Endothelial cell (in vitro differentiated cells): ENCODE measurements at places on chromosomes 1 and 21.

- DNase-seq: no peak
- no peak overlapping the region for H3K4me3 ChIP-seq
- H3K27me3 ChIP-seq: peaks cover 4% of the 10 kb centered on the region
- H3K4me1 ChIP-seq: peaks cover 7% of the 10 kb centered on the region
Observed at GRCh38 chr1:108961198-108961597, 2.1 kb downstream of the CLCC1 start.

DNA sequence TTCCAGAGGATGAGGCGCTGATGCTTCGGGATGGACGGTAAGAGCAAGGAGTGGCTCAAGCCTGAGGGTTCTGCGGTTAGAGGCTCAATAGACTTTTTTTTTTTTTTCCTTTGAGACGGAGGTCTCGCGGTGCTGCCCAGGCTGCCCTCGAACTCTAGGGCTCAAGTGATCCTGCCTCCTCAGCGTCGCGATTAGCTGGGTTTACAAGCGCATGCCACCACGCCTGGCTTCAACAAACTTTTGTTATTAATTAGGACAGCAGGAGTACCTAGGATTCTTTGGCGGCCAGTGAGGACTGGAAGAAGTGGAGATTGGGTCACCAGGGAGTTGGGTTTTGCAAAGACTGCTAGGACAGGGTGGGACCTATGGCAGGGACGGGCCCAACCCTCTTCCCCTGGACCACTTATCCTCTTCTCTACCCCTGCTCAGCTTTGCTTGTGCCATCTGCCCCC is 587 bp downstream of the SCNM1 start:
- peaks cover 4% of the 10 kb centered on the region for H3K27me3 ChIP-seq
- peaks cover 26% of the 10 kb centered on the region for H3K4me1 ChIP-seq
- H3K27ac ChIP-seq: peak overlapping the region; percentile 97
- H3K36me3 ChIP-seq: peaks cover 22% of the 10 kb centered on the region
- peak; percentile 23 for DNase-seq

DNA sequence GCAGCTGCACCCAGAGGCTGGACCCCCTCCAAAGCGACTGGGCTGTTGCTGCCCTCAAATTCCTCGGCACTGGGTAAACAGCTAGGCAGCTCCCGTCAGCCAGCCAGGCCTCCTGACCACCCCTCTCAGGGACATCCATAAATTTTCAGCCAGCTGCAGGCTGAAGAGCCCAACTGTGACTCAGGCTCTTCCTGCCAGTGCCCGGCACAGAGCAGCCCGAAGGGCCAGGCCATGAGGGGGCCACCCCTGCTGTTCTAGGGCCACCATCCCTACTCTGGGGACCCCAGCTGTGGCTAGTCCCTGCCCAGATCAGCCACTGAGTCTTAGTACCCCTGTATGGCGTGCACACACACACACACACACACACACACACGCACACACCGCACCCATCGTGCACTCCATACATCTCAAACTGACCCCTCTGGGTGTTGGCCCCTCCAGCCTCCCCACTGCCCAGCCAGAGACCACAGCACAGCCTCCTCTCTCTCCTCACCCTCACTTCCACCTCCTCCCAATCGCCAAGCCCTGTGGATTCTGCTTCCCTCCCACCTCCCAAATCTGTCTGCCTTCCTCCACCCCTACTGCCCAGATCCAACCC is 6.2 kb upstream of the LAPTM5 start:
- H3K27ac ChIP-seq: no peak overlapping the region
- peaks cover 8% of the 10 kb centered on the region for H3K27me3 ChIP-seq
- DNase-seq: no peak
- no peaks in the 10 kb centered on the region for H3K36me3 ChIP-seq
- no peak overlapping the region for H3K4me3 ChIP-seq
- peaks cover 12% of the 10 kb centered on the region for H3K4me1 ChIP-seq

DNA sequence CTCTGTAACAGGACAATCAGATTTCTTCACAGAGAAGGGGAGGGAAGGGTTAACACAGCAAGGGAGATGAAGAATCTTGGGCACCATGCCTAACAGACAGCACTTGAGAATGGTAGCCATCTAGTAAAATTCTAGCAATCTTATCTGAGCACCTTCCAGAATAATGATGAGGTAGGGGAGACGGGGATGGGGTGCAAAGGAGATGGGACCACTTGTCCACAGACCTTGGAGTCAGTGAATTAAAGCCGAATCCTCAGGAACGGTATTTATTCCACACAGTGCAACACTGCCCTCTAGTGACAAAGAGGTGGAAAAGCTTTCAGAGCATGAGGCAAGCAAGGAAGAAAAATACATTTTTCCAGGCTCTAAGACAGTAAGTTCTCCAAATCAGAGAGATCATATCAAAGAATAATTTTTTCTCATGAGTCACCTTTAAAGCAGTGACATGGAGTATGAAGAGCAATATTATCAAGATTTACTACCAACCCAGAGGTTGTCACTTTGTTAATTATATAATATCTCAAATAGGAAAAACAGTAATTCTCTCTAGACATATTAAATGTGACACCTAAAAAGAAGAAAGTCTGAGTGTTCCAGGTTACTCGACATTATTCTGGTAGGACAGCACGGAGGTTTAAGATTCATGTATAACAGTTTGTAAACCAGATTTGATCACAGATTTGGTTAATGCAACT is 43.3 kb upstream of the LPAR3 start:
- no peaks in the 10 kb centered on the region for H3K4me1 ChIP-seq
- no peak overlapping the region for H3K4me3 ChIP-seq
- H3K27ac ChIP-seq: no peak overlapping the region
- no peaks in the 10 kb centered on the region for H3K27me3 ChIP-seq

GRCh38 chr1:93679546-93679945 is 2.1 kb downstream of the BCAR3 start:
- no peak for DNase-seq
- H3K4me3 ChIP-seq: peak overlapping the region; percentile 99
- peak overlapping the region; percentile 81 for H3K27ac ChIP-seq
- peaks cover 9% of the 10 kb centered on the region for H3K36me3 ChIP-seq

GRCh38 chr1:53244141-53244540 is 5.8 kb upstream of the MAGOH start:
- no peaks in the 10 kb centered on the region for H3K27me3 ChIP-seq
- no peaks in the 10 kb centered on the region for H3K36me3 ChIP-seq

DNA sequence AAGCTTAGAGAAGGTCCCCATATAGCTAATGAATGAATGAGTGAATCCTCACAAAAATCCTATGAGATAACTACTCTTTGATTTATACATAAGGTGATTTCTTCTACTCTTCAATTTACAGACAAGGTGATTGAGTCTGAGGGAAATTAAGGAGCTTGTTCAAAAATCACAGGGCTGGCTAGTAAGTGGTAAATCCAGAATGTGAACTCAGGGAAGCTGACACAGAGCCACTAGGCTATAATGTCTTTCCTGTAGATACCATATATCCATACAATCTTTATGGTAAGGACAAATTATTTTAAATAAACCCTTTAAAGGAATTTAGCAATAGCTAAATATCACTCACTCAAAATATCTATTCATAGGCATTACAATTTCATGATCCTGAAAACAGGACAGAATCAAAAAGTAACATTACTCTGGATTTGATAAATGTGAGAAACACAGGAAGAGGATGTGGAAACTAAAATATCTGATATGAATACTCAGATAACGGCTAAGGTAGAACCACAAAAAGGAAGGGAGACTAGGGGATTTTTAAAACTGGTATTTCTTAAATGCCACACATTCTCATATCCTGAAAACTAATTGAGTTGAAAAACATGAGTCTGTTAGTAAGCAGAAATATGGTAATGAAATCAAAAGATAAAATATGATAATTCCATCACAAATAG is 108.2 kb downstream of the NBPF12 start:
- DNase-seq: no peak
- H3K4me3 ChIP-seq: no peak overlapping the region
- peaks cover 23% of the 10 kb centered on the region for H3K4me1 ChIP-seq
- H3K36me3 ChIP-seq: no peaks in the 10 kb centered on the region
- no peaks in the 10 kb centered on the region for H3K27me3 ChIP-seq

- no peak overlapping the region for H3K27ac ChIP-seq
- peaks cover 2% of the 10 kb centered on the region for H3K4me1 ChIP-seq
- peak overlapping the region; percentile 23 for H3K4me3 ChIP-seq
- H3K36me3 ChIP-seq: no peaks in the 10 kb centered on the region
Observed at GRCh38 chr1:20729990-20730689, 2.4 kb downstream of the SH2D5 start.

- no peak for DNase-seq
- H3K4me1 ChIP-seq: peaks cover 11% of the 10 kb centered on the region
- peaks cover 11% of the 10 kb centered on the region for H3K27me3 ChIP-seq
- H3K36me3 ChIP-seq: no peaks in the 10 kb centered on the region
Observed at GRCh38 chr1:36981771-36982622, 52.3 kb downstream of the GRIK3 start.

- no peak overlapping the region for H3K4me3 ChIP-seq
- H3K36me3 ChIP-seq: no peaks in the 10 kb centered on the region
- DNase-seq: no peak
- H3K27ac ChIP-seq: no peak overlapping the region
- no peaks in the 10 kb centered on the region for H3K4me1 ChIP-seq
Observed at GRCh38 chr1:217275655-217276398, 355.1 kb downstream of the GPATCH2 start.

DNA sequence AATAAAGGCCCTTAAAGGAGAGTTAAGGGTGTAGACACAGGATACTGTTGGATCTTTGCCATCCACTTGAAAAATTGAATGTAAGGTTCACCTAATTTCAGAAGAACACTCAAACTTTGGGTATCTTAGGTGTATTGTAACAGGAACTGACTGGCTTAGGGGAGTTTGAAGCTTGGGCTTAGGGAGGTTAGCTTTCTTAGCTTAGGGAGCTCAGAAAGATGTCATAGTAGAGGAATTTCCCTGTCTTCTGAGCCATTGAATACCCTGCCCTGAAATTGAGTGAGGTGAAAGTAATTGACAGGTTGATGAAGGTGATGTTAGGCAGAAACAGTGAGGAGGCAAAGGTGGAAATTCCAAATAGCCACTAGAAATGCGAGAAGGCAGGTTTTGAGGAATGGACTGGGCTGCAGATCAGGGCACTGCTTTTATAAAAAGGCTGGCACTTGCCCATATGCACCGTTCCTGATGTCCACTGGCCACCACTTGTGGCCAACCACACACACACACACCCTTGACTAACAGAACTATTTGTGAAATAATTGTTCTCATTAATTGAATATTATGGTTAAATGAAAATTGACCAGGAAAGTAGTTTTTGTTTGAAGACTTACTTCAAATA is 16.5 kb downstream of the BACH1 start:
- peaks cover 14% of the 10 kb centered on the region for H3K4me1 ChIP-seq
- no peaks in the 10 kb centered on the region for H3K36me3 ChIP-seq
- DNase-seq: no peak
- no peak overlapping the region for H3K27ac ChIP-seq
- H3K27me3 ChIP-seq: no peaks in the 10 kb centered on the region

DNA sequence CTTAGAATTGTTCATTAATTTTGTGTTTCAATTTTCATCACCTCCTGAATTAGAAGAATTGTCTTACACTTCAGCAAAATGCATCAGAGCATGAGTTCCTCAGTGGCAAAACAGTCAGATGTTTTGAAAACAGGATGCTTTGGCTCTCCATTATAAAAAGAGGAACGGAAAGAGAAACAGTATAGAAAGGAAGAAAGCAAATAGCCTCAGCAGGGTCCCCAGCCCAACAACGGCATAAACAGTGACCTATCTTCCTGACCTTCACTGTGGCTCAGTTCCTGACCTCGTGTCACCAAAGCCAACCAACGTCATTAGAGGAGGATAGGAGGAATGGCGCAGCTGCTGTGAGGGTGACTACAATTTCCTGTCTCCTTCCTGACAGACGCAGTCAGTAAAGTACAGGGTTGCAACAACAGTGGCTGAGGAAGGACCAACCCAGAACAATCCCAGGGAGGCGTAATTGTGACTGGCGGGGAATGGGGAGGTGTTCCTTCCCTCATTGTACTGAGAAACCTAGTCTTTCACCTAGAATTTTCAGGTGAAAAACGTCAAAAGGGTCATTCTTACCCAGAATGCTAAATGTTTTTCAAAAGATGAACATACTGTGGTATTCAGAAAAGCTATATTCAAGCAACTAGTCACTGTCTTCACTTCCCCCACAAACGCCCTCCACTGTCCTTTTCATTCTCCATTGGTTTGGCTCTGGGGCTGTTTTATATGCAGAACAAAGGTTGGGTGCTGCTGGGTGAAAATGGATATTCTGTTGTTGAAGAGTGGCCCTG is 197.9 kb upstream of the SGIP1 start:
- peaks cover 14% of the 10 kb centered on the region for H3K36me3 ChIP-seq
- H3K4me1 ChIP-seq: peaks cover 52% of the 10 kb centered on the region
- H3K27me3 ChIP-seq: peaks cover 4% of the 10 kb centered on the region
- H3K4me3 ChIP-seq: peak overlapping the region; percentile 99

GRCh38 chr21:25859235-25859929 is 124.6 kb downstream of the GABPA start:
- no peaks in the 10 kb centered on the region for H3K36me3 ChIP-seq
- DNase-seq: no peak
- H3K27me3 ChIP-seq: no peaks in the 10 kb centered on the region
- no peak overlapping the region for H3K4me3 ChIP-seq
- H3K27ac ChIP-seq: no peak overlapping the region

- H3K36me3 ChIP-seq: peaks cover 31% of the 10 kb centered on the region
- DNase-seq: no peak
- H3K4me3 ChIP-seq: peak overlapping the region; percentile 60
- peaks cover 17% of the 10 kb centered on the region for H3K27me3 ChIP-seq
- peaks cover 13% of the 10 kb centered on the region for H3K4me1 ChIP-seq
Observed at GRCh38 chr21:46100426-46100825, 2.5 kb downstream of the COL6A2 start.

DNA sequence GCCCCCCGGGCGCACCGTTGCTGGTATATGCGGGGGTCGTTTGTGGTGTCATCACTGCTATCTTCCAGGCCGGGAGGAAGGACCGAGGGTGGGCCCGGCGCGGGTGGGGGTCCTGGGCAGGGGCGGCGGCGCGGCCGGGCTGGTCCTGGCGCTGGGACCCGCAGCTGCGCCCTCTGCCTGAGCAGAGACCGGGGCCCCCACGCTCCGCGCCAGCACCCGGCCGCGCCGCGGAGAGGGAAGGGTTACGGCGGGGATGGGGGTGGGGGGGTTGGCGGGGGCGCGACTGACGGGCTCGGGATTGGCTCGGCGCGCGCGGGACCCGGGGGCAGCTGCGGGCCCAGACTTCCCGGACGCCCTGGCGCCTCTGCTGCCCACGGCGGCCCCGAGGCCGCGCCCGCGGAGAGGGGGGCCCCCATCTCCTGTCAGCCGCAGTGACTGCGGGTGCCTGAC is 13.8 kb upstream of the SAMD11 start:
- H3K4me3 ChIP-seq: no peak overlapping the region
- no peaks in the 10 kb centered on the region for H3K36me3 ChIP-seq
- H3K27ac ChIP-seq: no peak overlapping the region
- H3K27me3 ChIP-seq: peaks cover 16% of the 10 kb centered on the region
- DNase-seq: peak; percentile 2
- peaks cover 6% of the 10 kb centered on the region for H3K4me1 ChIP-seq

DNA sequence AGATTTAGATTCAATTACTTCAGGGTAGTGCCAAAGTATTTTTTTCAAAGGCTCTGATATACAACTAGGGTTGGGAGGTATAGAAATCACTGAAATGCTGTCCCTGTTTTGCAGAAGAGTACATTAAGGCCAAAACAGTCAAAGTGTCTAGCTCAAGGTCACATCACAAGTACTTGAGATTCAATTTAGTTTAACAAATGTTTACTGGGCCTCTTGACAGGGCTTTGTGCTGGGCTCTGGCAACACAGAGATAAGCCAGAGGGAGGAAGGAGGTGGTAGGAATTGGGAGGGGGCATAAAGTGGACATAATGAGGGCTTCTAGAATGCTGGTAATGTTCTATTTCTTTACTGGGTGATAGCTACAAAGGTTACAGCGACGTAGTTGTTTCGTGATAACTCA is 2.3 kb upstream of the SLC9A1 start:
- DNase-seq: no peak
- peaks cover 8% of the 10 kb centered on the region for H3K27me3 ChIP-seq
- no peak overlapping the region for H3K27ac ChIP-seq

- no peaks in the 10 kb centered on the region for H3K4me1 ChIP-seq
- H3K4me3 ChIP-seq: no peak overlapping the region
- no peaks in the 10 kb centered on the region for H3K27me3 ChIP-seq
- no peak for DNase-seq
Observed at GRCh38 chr1:113918243-113918642, 10.9 kb upstream of the HIPK1 start.
